ENCODE measurements at places on chromosomes 12 and 14. TPM values are rescaled to one million over a fixed set of nuclear protein-coding genes. Genes with fewer than 3 reads are reported as not detected.

Gene TMEM229B
- 28.0 TPM for polyA plus RNA-seq

Gene SMOC1
- not detected for polyA plus RNA-seq

Gene KRT77
- not detected for polyA plus RNA-seq

GRCh38 chr12:52147964-52148463 is 43.8 kb downstream of the KRT80 start:
- H3K27me3 ChIP-seq, result no peaks in the 10 kb centered on the region
- H3K36me3 ChIP-seq, result no peaks in the 10 kb centered on the region
- peaks cover 10% of the 10 kb centered on the region for H3K4me1 ChIP-seq
- no peak overlapping the region for H3K4me3 ChIP-seq
- DNase-seq, result no peak

- H3K36me3 ChIP-seq, result no peaks in the 10 kb centered on the region
- no peak overlapping the region for H3K27ac ChIP-seq
- no peak for DNase-seq
- H3K4me3 ChIP-seq, result no peak overlapping the region
- H3K27me3 ChIP-seq, result no peaks in the 10 kb centered on the region
These were observed 209.0 kb upstream of the NUDT4 start for GRCh38 chr12:93168751-93169150.

GRCh38 chr12:118312578-118312977 is 60.1 kb downstream of the TAOK3 start:
- peak overlapping the region; percentile 26 for H3K27ac ChIP-seq
- no peaks in the 10 kb centered on the region for H3K36me3 ChIP-seq
- H3K4me3 ChIP-seq, result peak overlapping the region; percentile 31
- peaks cover 70% of the 10 kb centered on the region for H3K4me1 ChIP-seq

GRCh38 chr12:49298160-49298559 is 3.2 kb downstream of the PRPH start:
- no peak overlapping the region for H3K4me3 ChIP-seq
- no peaks in the 10 kb centered on the region for H3K4me1 ChIP-seq
- H3K27me3 ChIP-seq, result peaks cover 21% of the 10 kb centered on the region
- no peak overlapping the region for H3K27ac ChIP-seq
- no peak for DNase-seq
- no peaks in the 10 kb centered on the region for H3K36me3 ChIP-seq

GRCh38 chr14:20612403-20612802 is 21.2 kb upstream of the RNASE12 start:
- H3K4me1 ChIP-seq, result peaks cover 14% of the 10 kb centered on the region
- H3K36me3 ChIP-seq, result no peaks in the 10 kb centered on the region
- DNase-seq, result no peak
- H3K27me3 ChIP-seq, result peaks cover 3% of the 10 kb centered on the region

Gene NFATC4
- not detected for polyA plus RNA-seq

Gene KRT82
- polyA plus RNA-seq, result not detected

GRCh38 chr12:61220337-61220736 is 1039.9 kb upstream of the USP15 start:
- no peak overlapping the region for H3K27ac ChIP-seq
- H3K4me3 ChIP-seq, result no peak overlapping the region
- H3K36me3 ChIP-seq, result no peaks in the 10 kb centered on the region
- DNase-seq, result no peak
- no peaks in the 10 kb centered on the region for H3K27me3 ChIP-seq

Gene SLC38A6
- polyA plus RNA-seq, result 2.7 TPM

Gene TSPAN8
- polyA plus RNA-seq, result not detected

DNA sequence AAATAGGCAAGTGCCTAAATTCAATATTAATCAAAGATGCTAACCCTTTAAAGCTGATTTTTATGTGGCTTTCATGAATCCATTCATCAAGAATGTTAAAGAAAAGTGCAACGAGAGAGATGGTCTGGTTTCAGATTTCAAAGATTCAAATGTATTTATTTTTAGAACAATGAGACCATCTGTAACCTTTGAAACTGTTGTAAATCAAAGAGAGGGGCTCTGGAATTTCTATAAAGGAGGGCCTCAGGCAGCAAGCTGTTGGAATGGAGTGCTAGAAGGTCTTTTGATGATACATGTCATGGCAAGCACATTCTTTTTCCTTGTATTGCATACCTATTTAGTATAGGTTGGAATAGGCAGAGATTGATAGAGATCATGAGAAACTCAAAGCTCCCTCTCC is 433.0 kb downstream of the LRIG3 start:
- no peak overlapping the region for H3K27ac ChIP-seq
- no peak overlapping the region for H3K4me3 ChIP-seq
- DNase-seq, result no peak
- no peaks in the 10 kb centered on the region for H3K4me1 ChIP-seq

DNA sequence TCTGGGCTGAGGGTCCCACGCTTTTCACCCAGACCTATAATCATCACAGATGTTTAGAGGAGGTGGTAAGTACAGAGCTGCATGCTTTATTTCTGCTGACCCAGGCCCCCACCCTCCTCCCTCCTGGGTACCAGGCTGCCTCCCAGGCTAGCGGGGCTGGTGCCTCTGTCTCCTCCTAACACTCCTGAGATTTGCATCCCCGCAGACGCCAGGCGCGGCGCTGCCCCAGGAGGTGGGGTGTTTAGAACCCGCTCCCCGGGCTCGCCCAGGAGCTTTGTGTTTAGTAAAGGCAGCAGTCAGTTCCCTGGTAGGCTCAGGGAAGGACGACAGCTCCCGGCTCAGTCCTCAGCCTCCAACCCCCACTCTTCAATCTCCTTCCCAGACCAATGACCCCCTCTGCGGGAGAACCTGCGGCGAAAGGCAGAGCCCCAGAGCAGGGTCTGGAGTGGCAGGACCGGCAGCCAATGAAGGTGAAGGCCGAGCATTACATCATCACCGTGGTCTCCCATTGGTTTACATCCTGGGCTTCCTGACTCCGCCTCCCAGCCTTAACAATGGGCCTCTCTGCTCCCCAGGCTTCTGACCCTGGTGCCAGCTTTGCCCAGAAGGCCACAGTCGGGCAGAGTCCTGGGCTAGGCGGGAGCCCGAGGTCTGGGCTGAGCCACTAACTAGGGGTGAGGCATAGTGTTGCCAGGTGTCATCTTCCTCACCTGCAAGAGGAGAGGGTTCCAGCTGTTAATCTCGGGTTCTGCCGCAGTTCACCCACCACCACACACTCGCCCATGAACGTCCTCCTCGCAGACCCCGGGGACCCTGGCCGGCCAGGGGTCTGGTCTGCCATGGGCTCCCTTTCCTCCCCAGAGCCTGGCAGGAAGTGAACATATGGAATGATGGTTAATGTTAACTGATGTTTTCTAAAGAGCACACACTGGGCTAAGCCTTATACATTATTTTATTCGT is 57.5 kb downstream of the CALM1 start:
- H3K27me3 ChIP-seq, result no peaks in the 10 kb centered on the region
- DNase-seq, result no peak
- no peaks in the 10 kb centered on the region for H3K36me3 ChIP-seq
- H3K4me1 ChIP-seq, result no peaks in the 10 kb centered on the region
- H3K4me3 ChIP-seq, result no peak overlapping the region

Gene ELK3
- 4.7 TPM for polyA plus RNA-seq

DNA sequence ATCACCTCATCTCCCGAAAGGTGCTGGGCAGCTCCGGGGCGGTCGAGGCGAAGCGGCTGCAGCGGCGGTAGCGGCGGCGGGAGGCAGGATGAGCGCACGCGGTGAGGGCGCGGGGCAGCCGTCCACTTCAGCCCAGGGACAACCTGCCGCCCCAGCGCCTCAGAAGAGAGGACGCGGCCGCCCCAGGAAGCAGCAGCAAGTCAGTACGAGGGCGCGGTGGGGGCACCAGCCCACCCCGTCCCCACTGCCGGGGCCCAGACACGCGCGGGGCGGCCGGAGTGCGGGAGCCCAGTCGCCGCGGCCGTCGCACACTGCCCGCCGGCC is 862 bp downstream of the HMGA2 start:
- DNase-seq, result no peak
- peaks cover 44% of the 10 kb centered on the region for H3K27me3 ChIP-seq
- H3K4me3 ChIP-seq, result peak overlapping the region; percentile 84

DNA sequence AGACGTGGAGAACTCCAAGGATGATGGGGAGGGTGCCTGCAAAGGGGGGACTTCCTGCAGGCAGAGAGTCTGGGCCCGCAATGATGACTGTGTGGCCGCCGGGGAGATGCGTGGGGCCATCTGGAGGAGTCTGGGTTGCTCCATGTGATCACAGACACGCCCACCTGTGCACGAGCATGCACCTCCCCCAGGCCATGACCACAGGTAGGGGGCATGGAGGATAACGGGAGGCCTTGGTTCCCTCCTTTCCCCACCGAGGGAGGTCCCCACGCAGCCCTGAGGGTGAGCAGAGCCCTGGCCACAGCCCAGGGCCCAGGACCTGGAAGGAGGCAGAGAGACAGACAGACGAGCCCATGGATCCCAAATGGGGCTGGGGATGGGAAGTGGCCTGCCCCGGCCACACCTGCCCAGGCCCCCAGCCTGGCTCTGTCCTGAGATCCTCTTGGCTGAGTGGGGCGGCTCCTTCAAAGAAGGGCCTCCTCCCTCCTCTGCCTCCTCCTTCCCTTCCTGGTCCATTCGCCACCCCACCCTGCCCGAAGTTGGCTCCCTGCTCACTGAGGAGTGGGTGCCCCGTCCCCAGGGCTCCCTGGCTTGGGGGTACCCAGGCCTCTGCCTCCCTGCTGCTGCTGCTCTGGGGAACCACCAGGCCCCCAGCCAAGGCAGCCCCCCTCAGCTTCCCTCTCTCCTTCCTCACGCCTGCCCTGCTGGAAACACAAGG is 138.2 kb downstream of the CALM1 start:
- H3K4me3 ChIP-seq, result no peak overlapping the region
- H3K27ac ChIP-seq, result no peak overlapping the region
- peaks cover 4% of the 10 kb centered on the region for H3K27me3 ChIP-seq
- peaks cover 7% of the 10 kb centered on the region for H3K4me1 ChIP-seq
- DNase-seq, result no peak

GRCh38 chr14:61547186-61548069 is 147.9 kb upstream of the HIF1A start:
- no peak for DNase-seq
- H3K27ac ChIP-seq, result peak overlapping the region; percentile 44
- H3K27me3 ChIP-seq, result peaks cover 19% of the 10 kb centered on the region

DNA sequence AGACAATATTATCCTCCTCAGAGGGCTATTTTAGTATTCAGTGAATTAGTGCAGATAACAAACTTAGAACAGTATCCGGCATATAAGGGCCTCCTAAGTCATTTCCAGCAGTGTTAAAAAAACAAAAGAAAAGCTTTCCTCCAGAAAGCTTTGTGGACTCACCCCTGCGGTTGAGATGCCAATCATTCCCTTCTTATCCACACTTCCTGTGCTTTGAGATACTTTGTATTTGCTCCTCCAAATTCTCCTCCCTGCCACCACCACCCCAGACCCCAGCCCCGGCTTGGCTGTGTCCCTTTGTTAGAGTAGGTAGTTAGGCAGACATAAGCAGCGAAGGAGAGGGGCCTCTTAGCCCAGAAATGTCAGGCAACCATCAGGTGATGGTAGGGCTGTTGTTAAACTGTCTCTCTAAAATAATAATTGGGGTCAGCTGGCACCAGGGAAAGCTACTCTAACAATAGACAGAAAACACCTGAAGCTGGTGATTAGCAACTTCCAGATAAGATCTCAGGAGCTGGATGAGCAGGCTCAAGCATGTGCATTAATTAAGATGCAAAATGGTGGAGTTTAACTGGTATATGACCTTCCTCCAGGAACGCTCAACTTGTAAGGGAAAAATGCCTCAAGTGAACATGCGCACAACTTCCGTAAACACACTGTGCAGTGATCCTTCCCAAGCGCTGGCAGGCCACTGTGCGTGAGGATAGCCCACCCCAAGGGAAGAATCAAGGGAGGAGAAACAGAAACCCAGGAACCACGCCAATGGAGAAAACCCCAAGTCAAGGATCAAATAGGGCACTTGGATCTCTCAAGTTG is 152.1 kb upstream of the EEA1 start:
- H3K27ac ChIP-seq, result no peak overlapping the region
- no peak for DNase-seq
- no peak overlapping the region for H3K4me3 ChIP-seq
- no peaks in the 10 kb centered on the region for H3K4me1 ChIP-seq
- H3K27me3 ChIP-seq, result peaks cover 1% of the 10 kb centered on the region

Gene SMIM41
- polyA plus RNA-seq, result not detected

GRCh38 chr14:40229676-40230075 is 797.4 kb upstream of the FBXO33 start:
- H3K36me3 ChIP-seq, result no peaks in the 10 kb centered on the region
- DNase-seq, result no peak
- H3K4me3 ChIP-seq, result no peak overlapping the region
- peaks cover 2% of the 10 kb centered on the region for H3K27me3 ChIP-seq
- no peak overlapping the region for H3K27ac ChIP-seq
- no peaks in the 10 kb centered on the region for H3K4me1 ChIP-seq

Gene M6PR
- 285 TPM for polyA plus RNA-seq

Gene GLIPR1L2
- polyA plus RNA-seq, result 0.84 TPM

GRCh38 chr14:32826404-32827082 is 112.1 kb upstream of the NPAS3 start:
- H3K36me3 ChIP-seq, result no peaks in the 10 kb centered on the region
- DNase-seq, result no peak
- H3K4me1 ChIP-seq, result no peaks in the 10 kb centered on the region
- no peak overlapping the region for H3K27ac ChIP-seq
- H3K27me3 ChIP-seq, result no peaks in the 10 kb centered on the region

DNA sequence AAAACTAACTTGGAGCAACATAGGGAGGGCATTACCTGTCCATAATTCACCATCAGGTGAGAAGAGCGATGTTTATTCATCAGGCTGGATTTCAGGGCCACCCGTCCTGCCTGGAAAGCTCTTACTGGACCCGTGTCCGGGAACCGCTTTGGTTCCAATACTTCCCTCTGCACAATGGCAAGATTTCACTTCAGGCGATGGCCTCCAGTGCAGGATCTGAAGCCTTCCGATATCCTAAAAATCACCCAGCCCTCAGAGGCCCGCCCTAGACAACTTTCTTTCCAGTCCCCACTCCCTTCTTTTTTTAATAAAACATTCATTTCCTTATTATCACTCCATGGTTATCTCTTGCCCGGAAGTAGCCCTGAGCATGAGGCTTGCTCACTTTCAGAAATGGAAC is 92.5 kb downstream of the BCL11B start:
- H3K27ac ChIP-seq, result peak overlapping the region; percentile 34
- H3K4me1 ChIP-seq, result peaks cover 66% of the 10 kb centered on the region
- no peak overlapping the region for H3K4me3 ChIP-seq

GRCh38 chr14:81521356-81521755 is 12.3 kb downstream of the SEL1L start:
- H3K36me3 ChIP-seq, result peaks cover 10% of the 10 kb centered on the region
- H3K27me3 ChIP-seq, result peaks cover 3% of the 10 kb centered on the region
- H3K4me1 ChIP-seq, result peaks cover 31% of the 10 kb centered on the region

DNA sequence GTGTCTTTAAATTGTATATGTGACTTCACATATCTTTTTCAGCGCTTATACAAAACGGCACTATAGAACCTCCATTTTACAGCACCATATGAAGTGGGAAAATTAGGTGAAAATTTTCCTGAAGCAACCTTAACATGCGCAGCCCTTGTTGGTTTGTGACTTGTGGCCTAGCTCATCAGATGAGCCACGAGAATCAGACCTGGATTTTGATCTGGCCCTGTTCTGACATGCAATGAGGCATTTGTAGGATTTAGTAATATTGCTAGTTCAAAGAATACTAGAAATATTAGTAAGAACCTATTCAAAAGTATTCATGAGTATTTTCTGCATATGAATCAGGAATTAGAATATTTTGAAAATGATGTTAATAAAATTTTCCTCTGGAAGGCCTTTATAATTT is 2.9 kb downstream of the CDKN1B start:
- H3K27me3 ChIP-seq, result peaks cover 40% of the 10 kb centered on the region
- peaks cover 31% of the 10 kb centered on the region for H3K36me3 ChIP-seq
- peaks cover 68% of the 10 kb centered on the region for H3K4me1 ChIP-seq
- peak overlapping the region; percentile 99 for H3K4me3 ChIP-seq
- peak overlapping the region; percentile 97 for H3K27ac ChIP-seq

Gene ADCY4
- polyA plus RNA-seq, result not detected

Gene INSM2
- polyA plus RNA-seq, result not detected

GRCh38 chr12:47553266-47553665 is 152.6 kb downstream of the RPAP3 start:
- no peak overlapping the region for H3K27ac ChIP-seq
- no peak for DNase-seq
- H3K4me3 ChIP-seq, result no peak overlapping the region
- peaks cover 8% of the 10 kb centered on the region for H3K36me3 ChIP-seq
- H3K27me3 ChIP-seq, result no peaks in the 10 kb centered on the region
